Nephron progenitor cell (in vitro differentiated cells): ENCODE measurements at places on chromosomes 6 and 20.

GRCh38 chr6:36598739-36599318 lies 4.7 kb downstream of the SRSF3 start:
- DNase-seq = no peak

DNA sequence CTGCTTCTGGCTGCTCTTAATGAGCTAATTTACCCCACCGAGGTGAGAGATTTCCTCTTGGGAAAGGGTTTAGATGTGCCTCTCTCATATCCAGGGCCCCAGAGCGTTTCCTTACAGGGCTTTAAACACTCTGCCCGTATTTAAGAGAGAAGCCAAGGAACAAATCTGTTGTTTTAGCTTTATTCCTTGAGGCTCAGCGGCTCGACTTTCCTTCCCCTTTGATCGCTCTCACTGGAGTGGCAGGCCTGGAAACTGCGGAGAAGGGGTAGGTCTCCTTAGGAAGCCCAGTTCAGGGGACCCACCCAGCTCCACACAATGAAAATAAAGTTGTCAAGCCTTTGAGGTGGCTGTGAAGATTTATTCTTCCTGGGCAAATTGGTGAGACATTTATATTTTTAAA lies 132.0 kb upstream of the JAG1 start:
- DNase-seq = peak; percentile 6

GRCh38 chr6:13813026-13813425 lies 1.3 kb downstream of the MCUR1 start:
- no peak for DNase-seq

GRCh38 chr20:1654996-1655395 lies 2.6 kb downstream of the SIRPG start:
- DNase-seq = no peak

- no peak for DNase-seq
Measured at GRCh38 chr20:54062812-54063280, 7.5 kb downstream of the BCAS1 start.
